Posterior vena cava (tissue), 2 donors: ENCODE measurements at places on chromosomes 2 and 18. TPM values are rescaled to one million over a fixed set of nuclear protein-coding genes. Genes with fewer than 3 reads are reported as not detected.

DNA sequence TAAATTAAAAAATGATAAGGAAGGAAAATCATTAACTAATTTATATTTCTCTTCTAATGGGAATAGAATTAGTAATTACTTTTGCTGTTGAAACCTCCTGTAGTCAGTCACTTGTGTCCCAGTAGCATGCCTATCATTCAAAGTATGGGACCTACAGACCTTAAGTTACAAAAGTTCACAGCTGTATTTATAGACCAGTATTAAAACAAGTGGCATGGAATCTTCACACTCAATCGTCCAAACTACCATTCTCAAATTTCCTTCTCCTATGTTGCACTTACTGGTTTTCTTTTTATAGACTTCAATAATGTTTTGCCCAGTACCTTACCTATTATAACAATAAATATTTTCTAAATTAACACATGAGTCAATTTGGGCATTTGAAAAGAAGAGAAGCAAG lies 639.9 kb downstream of the ERBB4 start:
- DNase-seq = no peak

GRCh38 chr2:157938556-157938955 lies 62.4 kb upstream of the ACVR1 start:
- DNase-seq = no peak

The DYSF gene
- 42.1 TPM for total RNA-seq

DNA sequence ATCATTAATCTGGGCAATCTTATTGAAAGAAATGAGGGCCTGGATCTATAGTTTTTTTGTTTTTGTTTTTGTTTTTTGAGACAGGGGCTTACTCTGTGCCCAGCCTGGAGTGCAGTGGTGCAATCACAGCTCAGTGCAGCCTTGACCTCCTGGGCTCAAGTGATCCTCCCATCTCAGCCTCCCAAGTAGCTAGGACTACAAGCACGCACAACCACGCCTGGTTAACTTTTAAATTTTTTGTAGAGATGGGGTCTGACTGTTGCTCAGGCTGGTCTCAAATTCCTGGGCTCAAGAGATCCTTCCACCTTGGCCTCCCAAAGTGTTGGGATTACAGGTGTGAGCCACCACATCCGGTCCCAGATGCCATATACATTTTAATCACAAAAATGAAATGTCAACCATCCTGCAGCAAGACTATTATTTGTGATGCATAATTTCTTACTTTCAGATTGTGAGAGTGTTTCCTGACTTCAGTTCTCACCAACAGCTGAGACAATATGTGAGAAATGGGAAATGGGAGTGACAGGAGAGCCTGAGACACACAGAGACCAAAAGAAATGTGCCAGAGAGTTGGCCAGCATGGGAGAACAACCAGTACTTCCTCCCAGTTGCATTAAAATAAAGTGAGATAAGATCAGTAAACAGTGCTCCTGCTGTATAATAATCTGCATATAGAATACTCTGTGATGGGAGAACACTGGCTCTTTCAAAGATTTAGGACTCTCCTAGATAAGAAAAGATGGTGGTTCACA lies 87.6 kb downstream of the METTL8 start:
- no peak for DNase-seq

GRCh38 chr2:232211743-232212686 lies 166.5 kb upstream of the ALPP start:
- no peak for DNase-seq

DNA sequence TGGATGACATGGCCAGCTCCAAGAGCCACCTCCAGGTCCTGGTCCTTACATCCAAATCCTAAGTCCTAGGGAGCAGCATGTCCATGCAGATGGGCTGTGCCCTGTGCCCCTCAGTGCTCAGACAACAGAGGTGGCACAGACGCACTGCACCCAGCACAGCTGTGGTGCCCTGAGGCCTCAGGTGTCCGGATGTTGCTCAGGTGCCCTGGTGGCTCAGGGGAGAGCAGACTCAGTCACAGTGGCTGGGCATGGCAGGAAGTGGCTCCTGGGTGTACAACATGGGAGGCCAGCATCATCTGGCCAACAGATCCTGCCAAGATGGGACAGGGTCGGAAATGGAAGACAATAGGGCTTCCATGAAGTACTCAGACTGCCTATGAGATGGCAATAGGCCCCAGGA lies 50.1 kb downstream of the TIMM21 start:
- DNase-seq = no peak

DNA sequence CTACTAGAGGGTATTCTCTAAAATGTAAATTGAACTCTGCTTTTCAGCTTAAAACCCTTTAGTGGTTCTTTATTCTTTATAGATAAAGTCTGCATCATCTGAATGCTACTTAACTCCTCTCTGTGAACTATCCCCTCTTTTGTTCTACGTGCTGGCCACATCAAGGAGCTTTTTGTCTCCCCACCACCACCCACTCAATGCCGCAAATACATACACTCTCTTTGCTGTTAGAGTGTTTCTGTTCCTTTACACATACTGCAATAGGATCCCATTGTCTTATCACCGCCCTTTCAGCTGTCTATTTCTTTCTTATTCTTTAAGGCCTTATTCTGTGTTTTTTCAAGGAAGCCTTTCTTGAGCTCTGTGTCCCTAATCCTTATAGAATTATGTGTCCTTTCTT lies 83.3 kb downstream of the EML4 start:
- no peak for DNase-seq

The POTEJ gene
- total RNA-seq = not detected

The KYNU gene
- 6.9 TPM for total RNA-seq

DNA sequence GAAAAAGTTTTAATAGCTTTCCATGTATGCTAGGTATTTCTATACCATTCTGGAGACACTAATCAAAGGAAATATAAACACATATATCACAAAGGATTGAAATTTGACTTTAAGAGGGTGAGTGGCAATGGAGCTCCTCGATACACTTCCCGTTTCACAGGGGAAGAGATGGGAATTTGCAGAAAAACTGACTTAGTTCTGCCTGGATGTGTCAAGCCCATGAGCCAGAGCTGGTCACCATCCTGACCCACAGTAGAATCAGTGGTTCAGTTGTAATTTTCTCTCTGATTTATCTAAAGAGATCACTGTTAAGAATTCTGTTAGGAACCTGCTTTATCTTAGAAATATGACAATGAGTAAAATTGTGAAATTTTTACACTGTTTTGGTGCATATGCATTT lies 34.2 kb downstream of the PLCL1 start:
- no peak for DNase-seq

- DNase-seq = no peak
Measured at GRCh38 chr2:181430406-181431118, 26.6 kb upstream of the ITGA4 start.

DNA sequence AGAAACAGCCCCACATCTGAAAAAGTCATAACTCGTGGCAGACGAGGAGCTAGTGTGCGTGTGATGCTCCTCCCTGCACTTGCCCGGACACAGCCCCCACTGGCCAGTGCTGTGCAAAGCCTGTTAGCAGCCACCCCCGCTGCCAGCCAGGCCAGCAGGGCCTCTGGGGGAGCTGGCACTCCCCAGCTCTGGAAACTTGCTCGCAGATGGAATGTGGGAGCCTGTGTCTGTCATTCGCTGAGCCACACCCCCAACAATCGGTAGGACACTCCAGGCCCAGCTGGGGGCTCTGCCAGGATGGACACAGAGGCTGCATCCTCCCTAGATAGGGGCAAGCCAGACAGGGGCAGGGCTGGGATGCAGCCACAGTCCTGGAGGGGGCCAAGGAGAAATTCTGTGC lies 62.4 kb upstream of the ATG16L1 start:
- no peak for DNase-seq

- no peak for DNase-seq
Measured at GRCh38 chr18:8339952-8340351, 269.3 kb upstream of the RAB12 start.

The EFEMP1 gene
- total RNA-seq = 327 TPM

The DYNAP gene
- total RNA-seq = not detected

The MTCL1 gene
- total RNA-seq = 7.4 TPM

The PARD3B gene
- 48.1 TPM for total RNA-seq

DNA sequence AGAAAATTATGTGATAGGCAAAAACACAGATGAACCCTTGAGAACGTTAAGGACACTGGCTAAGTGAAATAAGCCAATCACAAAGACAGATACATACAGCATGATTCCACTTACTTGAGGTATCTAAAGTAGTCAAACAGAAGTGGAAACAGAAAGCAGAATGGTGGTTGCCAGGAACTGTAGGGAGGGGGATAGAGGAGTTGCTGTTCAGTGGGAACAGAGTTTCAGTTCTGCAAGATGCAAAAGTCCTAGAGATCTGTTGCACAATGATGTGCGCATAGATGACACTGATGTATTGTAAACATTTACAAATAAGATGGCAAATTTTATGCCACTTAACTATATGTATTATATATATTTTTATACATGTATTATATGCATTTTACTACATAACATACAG lies 59.7 kb downstream of the POLE4 start:
- no peak for DNase-seq

DNA sequence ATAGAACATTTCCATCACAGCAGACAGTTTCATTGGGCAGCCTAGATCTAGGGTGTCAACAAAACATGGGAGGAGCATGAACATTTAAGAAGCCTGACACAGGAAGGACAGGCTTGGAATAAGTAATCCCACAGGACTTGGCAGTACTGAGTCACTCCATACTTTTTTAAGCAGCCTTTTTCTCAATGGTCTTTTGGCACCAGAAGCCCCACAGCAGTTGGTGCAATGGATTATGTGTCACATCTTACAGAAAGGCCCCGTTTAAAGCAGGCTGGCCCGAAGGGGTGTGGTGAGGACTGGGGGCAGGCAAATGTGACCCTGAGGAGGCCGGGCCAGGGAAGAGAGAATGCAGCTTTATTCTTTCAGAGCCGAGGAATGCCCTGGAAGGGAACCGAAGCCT lies 26.6 kb downstream of the SPTBN1 start:
- peak; percentile 84 for DNase-seq

The PNPT1 gene
- 23.9 TPM for total RNA-seq

GRCh38 chr2:68436270-68436669 lies 30.8 kb downstream of the FBXO48 start:
- DNase-seq = no peak

GRCh38 chr2:28252311-28252710 lies 140.3 kb upstream of the FOSL2 start:
- DNase-seq = no peak

DNA sequence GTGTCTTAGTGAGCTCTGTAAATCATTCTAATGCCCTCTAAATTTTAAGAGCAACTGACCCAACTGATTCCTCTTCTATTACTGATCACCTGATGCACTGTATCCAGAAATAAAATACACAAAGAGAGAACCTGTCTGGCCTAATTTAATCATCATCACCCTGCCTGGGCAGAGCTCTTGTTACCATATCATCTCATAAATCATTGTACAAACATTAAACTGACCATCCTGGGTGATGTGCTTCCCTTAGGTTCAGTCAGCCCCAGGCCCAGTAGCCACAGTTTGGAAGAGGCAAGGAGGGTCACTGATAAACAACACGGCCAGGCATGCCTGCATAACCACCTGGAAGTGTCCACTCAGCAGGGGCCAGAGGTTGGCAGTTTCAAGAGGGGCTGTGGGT lies 22.7 kb upstream of the ACMSD start:
- DNase-seq = no peak

- no peak for DNase-seq
Measured at GRCh38 chr2:68716604-68717304, 17.9 kb upstream of the ARHGAP25 start.

DNA sequence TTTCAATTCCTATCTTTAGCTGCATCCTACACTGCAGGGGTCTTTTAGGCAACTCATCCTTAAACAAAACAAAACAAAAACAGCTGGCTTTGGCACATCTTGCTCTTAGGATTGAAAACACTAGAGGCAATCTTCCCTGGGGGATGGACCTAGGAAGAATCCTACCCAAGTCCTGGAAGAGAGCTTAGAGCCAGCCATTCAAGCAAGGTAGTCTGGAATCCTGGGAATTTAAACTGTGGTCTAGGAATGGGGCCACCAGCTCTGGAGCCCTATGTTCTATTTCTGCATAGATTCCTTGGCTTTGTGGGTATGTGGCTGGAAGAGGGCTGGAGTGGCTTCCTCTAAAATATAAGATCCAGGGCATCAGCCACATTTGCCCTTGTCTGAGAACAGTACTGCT lies 27.7 kb downstream of the MYL1 start:
- no peak for DNase-seq

The DES gene
- total RNA-seq = 7,652 TPM

- no peak for DNase-seq
Measured at GRCh38 chr2:231099918-231100317, 24.9 kb downstream of the HTR2B start.

- DNase-seq = peak; percentile 62
Measured at GRCh38 chr2:241008711-241009121, 10.3 kb downstream of the SNED1 start.

DNA sequence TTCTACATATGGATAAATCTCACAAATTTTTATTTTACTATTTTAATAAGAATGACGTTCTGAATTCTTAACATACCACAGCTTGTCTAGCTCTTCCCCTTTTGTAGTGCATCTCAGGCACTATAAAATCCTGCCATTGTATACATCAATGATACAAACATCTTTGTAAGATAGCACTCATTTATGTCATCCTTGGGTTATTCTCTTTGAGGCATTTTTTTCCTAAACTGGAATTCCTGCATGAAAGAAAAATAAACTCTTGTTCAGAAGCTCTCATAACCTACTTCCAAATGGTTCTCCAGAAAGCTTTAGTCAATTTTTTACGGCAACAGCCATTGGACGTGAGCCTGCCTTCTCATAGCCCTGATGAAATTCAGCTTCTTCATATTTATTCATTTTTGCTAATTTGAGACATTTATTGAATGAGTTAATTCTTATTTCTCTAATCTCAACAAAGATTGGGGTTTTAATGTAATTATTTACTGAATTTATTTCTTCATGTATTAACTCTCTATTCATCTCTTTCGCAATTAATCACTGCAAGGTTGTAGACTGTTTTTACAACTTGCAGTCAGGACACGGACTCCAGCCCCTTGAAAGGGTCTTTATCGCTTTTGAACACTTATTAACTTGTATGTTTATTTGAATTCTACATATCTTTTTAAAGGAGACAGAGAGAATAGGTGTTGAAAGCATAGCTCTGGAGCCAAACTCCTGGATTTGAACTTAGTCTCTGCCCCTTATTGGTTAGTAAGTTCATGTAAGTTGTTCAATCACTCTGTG lies 57.6 kb upstream of the PARD3B start:
- no peak for DNase-seq

The MEP1B gene
- total RNA-seq = not detected
